ENCODE measurements at places on chromosomes 16 and 17. TPM values are rescaled to one million over a fixed set of nuclear protein-coding genes. Genes with fewer than 3 reads are reported as not detected.

The TERB1 gene
- total RNA-seq = not detected

The HSD11B2 gene
- 29.1 TPM for total RNA-seq

The CRYBA1 gene
- not detected for total RNA-seq

The ITGA2B gene
- 2.9 TPM for total RNA-seq

GRCh38 chr17:8477715-8478441 lies 42.2 kb downstream of the NDEL1 start:
- no peak for DNase-seq

DNA sequence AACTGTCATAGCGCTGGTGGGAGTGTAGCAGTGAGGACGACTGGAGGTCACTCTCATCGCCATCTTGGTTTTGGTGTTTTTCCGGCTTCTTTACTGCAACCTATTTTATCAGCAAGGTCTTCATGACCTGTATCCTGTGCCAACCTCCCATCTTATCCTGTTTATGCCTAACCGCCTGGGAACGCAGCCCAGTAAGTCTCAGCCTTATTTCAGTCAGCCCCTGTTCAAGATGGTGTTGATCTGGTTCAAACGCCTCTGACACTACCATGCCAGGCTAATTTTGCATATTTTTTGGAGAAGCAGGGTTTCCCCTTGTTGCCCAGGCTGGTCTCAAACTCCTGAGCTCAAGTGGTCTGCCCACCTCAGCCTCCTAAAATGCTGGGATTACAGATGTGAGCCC lies 179.8 kb upstream of the HSBP1 start:
- DNase-seq = no peak

The CA5A gene
- total RNA-seq = 0.14 TPM

The KRT14 gene
- 0.20 TPM for total RNA-seq

- peak; percentile 74 for DNase-seq
Observed at GRCh38 chr17:7114241-7114874, at the start of gene ASGR2. ASGR2 (minus strand) TSS chr17:7114822; CDS start chr17:7114240, 582 bp downstream.

DNA sequence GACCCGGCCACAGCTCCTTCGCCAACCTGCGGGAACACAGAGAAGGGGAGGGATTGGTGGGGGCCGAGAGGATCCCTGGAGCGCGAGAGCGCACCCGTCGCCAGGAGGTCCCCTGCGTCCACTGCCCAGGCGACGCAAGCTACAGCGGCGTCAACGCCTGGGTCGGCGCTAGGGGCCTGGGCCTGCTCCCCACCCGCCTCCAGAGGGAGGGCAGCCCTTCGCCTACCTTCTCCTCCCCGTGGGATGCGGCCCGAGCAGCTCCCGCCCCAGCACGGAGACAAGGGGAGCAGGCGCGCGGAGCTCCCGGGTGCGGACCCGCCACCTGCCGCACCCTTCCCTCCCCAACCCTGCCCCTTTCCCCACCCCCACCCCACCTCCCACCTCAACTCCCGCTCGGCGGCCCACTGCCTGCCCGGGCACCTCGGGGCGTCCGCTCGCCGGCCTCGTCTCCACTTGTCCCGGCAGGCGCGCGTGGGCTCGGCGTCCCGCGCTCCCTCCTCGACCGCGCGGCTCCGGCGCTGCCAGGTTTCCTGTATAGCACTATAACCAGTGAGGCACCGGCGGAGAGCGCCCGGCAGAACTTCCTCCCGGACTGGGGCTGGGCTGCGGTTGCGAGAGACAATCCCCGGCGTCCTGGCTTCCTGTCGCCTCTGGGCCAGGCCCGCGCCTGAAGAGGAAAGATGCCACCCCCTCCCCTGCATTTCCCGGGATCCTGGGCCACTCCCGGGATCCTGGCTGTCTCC lies 119.1 kb upstream of the SMURF2 start:
- DNase-seq = peak; percentile 54

- DNase-seq = no peak
Observed at GRCh38 chr17:36869856-36870719, 67.2 kb upstream of the LHX1 start.

The CHRNE gene
- 9.4 TPM for total RNA-seq

The MEOX1 gene
- 5.0 TPM for total RNA-seq

DNA sequence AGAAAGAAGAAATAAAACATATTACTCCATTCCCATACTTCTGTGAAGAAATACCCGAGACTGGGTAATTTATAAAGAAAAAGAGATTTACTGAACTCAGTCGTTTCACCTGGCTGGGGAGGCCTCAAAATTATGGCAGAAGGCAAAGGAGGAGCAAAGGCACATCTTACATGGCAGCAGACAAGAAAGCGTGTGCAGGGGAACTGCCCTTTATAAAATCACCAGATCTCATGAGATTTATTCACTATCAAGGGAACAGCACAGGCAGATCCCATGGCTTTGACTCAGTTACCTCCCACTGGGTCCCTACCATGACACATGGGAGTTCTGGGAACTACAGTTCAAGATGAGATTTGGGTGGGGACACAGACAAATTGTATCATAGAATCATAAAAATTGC lies 365.4 kb downstream of the WWOX start:
- no peak for DNase-seq

The TRIM72 gene
- total RNA-seq = 0.06 TPM

GRCh38 chr17:78129351-78130089 lies 965 bp upstream of the TMC6 start:
- no peak for DNase-seq

DNA sequence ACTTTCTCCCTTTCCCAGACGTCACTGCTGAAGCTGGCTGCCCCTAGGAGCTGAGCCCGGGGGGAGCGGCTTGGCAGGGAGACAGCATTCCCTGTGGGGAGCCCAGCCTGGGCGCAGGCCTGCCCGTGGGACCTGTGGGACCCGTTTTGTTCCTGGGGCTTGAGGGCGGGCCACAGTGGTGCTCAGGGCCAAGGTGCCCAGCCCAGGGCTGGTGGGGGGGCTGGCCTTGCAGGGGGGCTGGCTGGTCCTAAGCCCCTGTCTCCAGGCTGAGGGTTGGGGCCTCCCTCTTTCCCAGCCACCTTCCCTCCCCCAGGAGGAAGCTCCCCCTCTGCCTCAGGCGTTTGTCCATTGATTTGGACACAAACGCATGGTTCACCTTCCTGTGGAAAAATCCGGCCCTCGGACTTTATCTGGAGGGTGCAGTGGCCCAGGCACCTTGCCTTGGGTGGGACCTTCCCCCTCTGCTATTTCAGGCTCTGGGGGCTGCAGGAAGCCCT lies 4.4 kb downstream of the NHERF2 start:
- DNase-seq = no peak

- DNase-seq = no peak
Observed at GRCh38 chr17:77616254-77616731, 342.2 kb upstream of the TNRC6C start.

DNA sequence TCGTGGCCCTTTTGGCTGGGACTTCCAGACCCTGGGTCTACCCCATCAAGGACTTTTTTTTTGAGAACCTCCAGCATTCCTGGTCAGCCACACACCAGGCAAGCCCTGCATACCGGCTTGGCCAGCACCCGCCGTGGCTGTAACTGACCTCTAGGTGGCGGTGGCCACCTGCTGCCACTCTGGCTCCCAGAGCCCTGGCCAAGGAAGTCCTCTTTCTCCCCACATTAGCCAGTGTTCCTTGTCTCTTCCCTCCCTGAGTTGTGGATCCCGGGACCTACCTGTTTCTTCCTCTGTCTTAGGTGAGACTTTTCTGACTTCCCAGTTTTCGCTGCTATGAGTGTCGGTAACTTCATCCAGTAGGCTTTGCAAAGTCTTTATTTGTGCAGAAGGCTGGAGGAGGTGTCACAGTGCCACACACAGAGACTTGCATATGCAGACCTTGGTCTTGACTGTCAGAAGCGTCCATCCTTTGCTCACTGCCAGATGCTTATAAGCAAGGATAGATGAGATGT lies 348.3 kb downstream of the CPPED1 start:
- peak; percentile 47 for DNase-seq

- DNase-seq = peak; percentile 11
Observed at GRCh38 chr16:79653373-79653891, 52.9 kb upstream of the MAF start.

The PRSS8 gene
- 312 TPM for total RNA-seq

DNA sequence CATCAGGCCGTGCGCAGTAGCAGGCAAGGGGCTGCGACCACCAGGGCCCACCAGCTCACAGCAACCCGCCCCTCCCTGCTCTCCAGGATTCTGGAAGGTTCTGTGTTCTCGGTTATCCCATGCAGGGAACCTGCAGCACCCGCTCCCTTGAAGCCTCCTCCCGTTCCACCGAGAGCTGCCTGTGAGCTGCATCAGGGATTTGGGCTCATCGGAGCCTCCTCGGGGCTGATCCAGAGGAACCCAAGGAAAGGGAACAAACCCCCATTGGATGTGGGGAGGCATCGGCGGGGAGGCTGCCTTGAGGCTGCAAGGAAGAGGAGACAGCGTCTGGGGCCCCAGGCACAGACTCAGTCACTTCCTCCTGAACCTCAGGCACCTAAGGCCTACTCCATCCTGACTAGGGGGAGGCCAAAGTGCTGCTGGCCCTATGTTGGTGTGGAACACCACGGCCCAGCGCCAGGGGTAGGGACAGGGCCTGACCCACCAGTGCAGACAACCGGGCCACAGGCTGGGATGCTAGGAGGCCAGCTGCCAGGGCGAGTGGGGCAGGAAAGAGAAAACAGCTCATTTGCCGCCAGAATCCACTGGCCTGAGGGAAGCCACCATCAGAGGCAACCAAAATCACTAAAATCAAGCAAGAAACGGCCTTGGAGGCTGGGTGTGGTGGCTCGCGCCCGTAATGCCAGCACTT lies 14.4 kb upstream of the LGALS3BP start:
- DNase-seq = no peak

DNA sequence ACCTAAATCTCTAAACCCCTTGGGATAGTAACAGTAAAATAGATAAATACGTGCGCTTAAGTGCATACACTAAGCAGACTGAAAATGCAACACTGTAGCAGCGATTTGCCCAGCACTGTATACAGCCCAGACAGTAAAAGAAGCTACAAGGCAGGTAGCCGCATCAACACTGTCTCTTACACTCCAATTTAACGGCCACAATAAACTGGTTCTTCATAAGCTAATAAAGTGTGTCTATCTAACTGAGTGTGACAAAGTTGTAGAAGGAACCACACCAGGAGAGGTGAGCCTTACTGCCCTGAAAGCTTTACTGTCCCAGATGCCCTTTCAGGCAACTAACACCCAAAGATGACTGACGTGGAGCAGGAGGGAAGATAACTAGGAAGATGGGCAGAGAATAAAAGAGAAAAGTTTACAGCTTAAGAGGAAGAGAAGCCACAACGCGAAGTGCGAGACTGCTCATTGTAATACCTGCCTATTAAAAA lies 847 bp downstream of the ZDHHC7 start:
- DNase-seq = no peak

The AURKB gene
- total RNA-seq = 1.9 TPM

The USP22 gene
- 196 TPM for total RNA-seq

DNA sequence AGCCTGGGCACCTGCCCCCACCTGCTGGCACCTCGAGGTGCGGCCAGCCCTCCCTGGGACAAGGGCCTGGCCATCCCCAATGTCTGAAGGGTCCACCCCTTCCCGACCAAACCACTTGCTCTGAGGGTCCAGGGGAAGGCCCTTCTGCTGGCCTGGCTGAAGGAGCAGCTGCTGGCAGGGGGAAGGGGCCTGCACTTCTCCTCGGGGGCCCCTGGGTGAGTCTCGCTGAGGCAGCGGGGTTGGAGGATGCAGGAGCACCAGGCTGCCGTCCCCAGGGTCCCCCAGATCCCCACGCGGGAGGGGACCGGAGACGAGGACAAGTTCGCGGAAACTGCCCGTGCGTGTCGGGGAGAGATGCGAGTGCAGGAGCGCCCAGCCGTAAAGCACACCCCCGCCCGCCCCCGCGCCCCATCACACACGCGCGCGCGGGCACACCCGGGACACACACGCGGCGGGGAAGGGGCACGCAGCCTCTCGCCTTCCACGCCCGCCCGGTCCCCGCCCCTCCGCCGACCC lies 725 bp upstream of the CACNA1H start:
- DNase-seq = no peak

- no peak for DNase-seq
Observed at GRCh38 chr16:27098366-27099049, 31.8 kb downstream of the C16orf82 start.

GRCh38 chr17:82315703-82316358 lies 1.6 kb downstream of the CD7 start:
- no peak for DNase-seq

DNA sequence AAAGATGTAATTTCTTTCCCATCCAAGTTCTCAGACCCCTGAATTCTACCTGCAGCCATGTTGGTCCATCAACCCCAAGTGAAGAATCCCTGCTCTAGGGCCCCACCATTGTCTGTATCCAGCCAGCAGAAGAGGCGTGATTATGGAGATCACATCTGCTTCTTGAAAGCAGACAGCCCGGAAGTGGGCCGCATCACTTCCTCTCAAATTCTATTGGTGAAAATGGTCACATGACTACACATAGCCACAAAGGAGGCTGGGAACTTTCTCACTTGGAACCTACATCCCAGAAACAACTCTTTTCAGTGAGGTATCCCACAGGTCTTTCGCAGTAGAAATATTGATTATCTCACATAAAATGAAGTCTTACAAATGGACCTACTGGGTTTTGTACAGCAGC lies 40.1 kb downstream of the IL4R start:
- DNase-seq = no peak

GRCh38 chr17:37610971-37611370 lies 1.8 kb upstream of the SYNRG start:
- no peak for DNase-seq

The CCL13 gene
- 1.5 TPM for total RNA-seq

The ACSM2B gene
- total RNA-seq = 0.17 TPM

GRCh38 chr17:39197380-39198185 lies at the start of gene CACNB1:
CACNB1 (minus strand) TSS chr17:39197669; CDS start chr17:39197495, 174 bp downstream.
- DNase-seq = peak; percentile 60

- DNase-seq = no peak
Observed at GRCh38 chr16:78889346-78889745, 711.2 kb downstream of the MAF start.

The CYB561 gene
- total RNA-seq = 74.3 TPM

DNA sequence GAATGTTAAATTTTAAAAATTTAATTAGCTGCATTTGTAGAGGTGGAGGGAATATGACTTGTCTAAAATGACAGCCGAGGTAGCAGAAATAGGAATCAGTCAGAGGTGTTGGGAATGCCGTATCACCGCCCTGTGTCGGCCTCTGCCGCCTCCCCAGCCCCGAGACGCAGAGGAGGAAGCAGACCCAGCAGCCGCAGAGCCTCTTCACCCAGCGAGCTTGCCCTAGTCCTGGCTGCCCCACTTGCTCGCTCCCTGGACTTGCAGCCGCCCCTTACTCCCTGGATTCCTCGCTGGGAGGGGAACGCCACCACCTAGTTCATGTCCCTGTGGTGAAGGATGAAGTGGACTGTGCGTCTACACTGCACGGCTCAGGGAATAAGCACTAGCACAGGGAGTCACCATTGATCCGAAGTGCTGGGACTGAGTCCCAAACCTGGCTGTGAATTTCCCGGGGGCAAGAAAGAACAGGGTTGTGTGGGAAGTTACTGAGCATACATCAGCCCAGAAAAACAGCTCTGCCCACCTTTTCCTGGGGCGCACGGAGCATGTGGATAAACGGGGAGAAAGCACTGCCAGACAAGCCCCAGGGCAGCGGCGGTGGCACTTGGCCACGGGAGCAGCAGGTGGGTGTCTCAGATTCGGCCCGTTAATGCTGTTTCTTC lies 76.8 kb downstream of the RPTOR start:
- DNase-seq = no peak

DNA sequence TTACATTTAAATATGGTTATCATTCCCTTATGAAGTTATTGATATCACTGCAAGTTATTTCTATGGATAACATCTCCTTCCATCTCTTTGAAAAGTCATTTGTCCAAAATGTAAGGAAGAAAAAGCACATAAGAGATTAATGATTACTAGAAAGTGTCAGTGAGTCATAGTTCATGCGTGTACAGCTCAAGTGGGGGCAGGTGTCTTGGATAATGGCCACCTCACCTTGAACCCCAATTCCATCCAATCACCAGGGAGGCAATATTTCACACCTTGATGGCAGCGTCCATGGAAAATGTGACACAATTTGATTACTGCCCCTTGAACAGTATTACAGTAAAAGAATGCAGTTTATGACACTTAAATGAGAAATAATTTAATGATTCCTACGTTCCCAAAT lies 358.3 kb upstream of the SOX9 start:
- DNase-seq = peak; percentile 31

Measured in mucosa of gallbladder (tissue), 1 donor.